ENCODE measurements at places on chromosomes 7 and 10.

- DNase-seq = no peak
Measured at GRCh38 chr7:150307904-150308303, 15.3 kb upstream of the LRRC61 start.

DNA sequence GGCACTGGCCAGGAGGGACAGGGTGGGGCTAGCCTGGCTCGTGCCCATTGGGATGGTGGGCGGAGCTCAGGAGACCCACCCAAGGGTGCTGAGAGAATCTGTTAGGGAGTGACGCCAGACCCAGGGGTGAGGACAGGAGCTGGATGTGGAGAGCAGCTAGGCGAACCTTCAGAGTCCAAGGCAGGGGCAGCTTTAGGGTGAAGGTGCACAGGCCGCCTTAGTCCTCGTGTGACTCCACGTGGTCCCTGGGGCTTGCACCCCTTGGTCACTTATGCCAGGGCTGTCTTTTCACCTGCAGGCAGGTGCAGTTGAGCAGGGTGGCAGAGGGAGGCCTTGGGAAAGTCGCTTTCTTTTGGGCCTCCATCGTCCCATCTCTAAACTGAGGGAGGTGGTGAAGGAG lies 4.3 kb downstream of the RAMP3 start:
- DNase-seq = no peak

DNA sequence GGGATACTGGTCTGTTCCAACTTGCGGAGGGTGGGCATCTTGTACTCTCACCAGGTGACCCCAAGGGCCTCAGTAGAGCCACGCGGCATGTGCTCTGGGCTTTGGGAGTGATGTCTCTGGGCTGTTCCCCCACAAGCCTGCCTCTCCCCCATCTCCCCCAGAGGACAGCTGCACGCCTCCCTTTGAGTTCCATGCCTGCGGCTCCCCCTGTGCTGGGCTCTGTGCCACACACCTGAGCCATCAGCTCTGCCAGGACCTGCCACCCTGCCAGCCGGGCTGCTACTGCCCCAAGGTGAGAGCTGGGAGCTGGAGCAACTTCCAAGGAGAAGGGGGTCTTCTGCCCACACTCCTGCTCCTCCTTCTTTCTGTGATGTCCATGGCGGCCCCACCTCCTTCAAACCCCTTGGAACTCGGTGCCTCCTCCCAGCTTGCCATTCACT lies 15.0 kb upstream of the ZNF862 start:
- no peak for DNase-seq

GRCh38 chr10:97850446-97850845 lies 803 bp downstream of the GOLGA7B start:
- DNase-seq = no peak

DNA sequence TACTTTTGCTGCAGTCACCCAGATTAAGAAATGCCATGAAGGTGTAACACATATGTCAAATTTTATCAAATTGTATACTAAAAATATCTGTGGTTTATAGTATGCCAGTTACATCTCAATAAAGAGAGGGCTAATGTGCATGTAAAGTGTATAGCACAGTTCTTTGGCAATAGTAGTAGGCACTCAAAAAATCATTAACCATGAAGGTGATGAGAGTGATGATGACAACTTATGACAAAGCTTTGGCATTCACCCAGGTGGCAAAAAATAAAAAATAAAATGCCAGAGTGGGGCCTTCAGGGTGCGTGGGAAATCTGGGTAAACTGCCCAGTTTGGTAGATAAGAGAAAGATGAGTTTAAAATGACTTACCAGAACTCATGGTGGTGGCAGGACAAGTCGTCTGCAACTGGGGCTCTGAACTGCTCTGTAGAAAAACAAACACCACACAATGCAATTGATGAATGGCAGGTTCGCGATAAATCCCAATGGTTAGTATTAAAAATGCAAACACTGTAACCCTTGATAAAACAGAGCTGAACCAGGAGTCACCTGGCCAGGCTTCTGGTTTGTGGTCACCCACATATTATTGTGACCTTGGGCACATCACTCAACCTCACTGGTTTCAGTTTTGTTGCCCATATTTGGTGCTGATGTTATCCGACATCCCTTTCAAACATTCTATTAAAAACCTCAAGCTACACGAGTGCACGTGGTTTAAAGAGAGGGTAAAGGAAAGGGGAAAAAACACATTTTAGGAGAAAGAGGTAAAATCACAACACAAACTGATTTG lies 120.2 kb downstream of the SORBS1 start:
- DNase-seq = no peak

GRCh38 chr10:101566333-101567164 lies 21.5 kb downstream of the POLL start:
- DNase-seq = no peak

- no peak for DNase-seq
Measured at GRCh38 chr7:16867328-16867727, 14.5 kb downstream of the AGR3 start.

DNA sequence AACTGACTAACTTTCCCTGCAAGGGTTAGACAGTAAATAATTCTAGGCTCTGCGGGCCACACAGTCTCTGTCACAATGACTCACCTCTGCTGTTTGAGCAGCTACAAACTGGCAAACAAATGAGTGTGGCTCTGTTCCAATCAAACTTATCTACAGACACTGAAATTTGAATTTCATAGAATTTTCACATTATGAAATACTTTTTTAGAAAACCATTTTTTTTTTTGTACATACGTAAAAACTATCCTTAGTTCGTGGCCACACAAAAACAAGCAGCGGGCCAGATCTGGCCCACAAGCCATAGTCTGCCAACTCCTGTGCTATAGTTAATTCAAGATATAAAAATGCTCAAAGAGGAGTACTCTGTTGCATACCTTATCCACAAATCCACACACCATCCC lies 32.6 kb downstream of the PIP4K2A start:
- no peak for DNase-seq

- no peak for DNase-seq
Measured at GRCh38 chr7:157814931-157815705, 478.3 kb downstream of the DNAJB6 start.

- DNase-seq = no peak
Measured at GRCh38 chr7:154853063-154853726, 149.7 kb downstream of the PAXIP1 start.

DNA sequence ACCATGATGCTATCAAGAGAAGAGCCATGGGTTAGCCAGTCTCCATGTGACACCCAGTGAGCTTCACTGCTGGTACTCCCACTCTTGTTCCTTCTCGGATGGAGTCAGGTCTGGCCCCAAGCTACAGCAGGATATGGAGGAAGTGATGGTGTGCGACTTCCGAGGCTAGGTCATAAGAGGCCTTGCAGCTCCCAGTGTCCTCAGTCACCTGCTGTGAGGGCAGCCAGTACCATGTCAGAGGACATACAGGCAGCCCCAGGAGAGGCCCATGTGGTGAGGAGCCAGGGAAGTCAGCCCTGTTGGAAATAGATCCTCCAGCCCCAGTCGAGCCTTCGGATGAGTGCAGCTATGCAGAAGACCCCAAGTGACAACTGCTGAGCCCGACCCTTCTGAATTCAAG lies 237.0 kb downstream of the EBF3 start:
- no peak for DNase-seq

DNA sequence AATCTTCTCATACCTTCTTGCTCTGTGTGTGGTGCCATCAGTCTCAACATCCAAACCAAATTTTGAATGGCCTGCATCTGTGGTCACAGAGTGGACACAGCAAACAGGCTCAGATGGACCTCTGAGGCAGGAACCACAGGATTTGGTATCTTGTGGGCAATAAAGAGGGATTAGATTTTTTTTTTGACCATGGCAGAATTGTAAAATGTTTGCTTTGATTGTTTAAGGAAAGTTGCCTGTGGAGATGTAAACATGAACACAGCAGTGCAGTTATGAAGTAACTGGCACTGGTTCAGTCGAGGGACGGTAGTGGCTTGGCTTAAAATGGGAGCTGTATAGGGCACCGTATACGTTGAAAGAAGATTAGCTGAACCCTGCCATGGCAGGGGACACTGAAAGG lies 464.7 kb downstream of the SH2D4B start:
- no peak for DNase-seq

- no peak for DNase-seq
Measured at GRCh38 chr10:53025172-53025711, 252.7 kb upstream of the MBL2 start.

DNA sequence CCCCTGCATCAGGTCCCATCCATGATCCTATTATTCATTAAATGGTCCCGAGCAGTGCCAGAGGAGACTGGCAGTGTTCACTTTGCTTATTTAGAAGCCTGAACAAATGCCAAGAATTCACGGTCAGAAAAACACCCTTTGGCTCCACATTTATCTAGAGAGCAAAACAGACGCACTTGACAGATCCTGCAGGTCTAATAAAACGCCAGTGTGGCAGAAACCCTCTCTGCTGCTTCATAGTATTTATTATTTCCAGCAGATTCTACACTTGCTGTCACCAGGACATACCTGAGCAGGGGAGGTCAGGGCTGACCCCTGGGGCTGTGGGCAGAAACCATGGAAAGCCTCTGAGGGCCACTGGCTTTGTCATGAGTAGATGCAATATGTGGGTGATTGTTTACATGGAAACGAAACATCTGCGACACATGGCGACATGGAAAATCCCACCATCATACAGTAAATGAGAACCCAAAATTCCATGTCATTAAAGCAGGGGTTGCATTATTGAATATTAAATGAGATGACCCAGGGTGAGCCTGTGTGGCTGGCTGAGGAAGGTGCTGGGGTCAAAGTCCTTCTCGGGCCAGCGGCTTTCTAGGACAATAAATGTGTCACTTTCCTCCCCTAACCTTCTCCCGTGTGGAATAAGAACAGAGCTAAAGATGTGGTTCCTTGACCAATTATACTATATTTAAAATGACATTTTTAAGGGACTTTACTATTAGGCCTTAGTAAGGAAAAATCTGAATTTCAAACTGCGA lies 205.9 kb upstream of the SVIL start:
- no peak for DNase-seq

DNA sequence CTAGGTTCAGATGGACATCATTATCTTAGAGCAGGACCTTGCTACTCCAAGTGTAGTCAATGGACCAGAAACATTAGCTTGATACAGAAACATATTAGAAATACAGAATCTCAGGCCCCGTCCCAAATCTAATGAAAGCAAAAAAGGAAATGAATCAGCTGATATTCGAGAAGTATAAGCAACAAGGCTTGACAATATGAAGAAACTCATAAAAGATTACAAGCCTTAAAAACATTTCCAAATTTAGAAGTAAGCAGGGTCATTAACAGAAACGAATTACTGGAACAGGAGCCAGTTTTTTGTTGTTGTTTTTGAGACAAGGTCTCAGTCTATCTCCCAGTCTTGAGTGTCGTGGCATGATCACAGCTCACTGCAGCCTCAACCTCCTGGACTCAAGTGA lies 40.5 kb upstream of the GSAP start:
- no peak for DNase-seq

DNA sequence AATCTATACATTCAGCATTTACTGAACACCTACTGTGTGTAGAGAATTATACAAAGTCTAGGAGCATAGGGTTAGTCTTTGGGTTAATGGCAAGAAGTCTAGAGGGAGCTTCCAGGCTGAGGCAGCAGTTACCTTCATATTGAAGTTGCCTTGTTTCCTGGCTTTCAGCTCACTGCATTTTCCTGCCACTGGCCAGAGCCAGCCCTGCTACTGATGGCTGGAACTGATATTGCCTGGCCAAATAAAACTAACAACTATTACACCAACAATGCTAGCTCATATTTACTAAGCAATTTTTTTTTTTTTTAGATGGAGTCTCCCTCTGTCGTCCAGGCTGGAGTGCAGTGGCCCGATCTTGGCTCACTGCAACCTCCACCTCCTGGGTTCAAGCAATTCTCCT lies 165.7 kb upstream of the ITGB1 start:
- no peak for DNase-seq

- DNase-seq = no peak
Measured at GRCh38 chr10:99834410-99834809, 52.0 kb downstream of the ABCC2 start.

- no peak for DNase-seq
Measured at GRCh38 chr10:68428396-68429104, 21.5 kb upstream of the RUFY2 start.

- DNase-seq = no peak
Measured at GRCh38 chr7:147915781-147916180, 674.8 kb upstream of the C7orf33 start.

GRCh38 chr7:20112696-20113095 lies 104.5 kb downstream of the MACC1 start:
- DNase-seq = no peak

- DNase-seq = no peak
Measured at GRCh38 chr7:27478084-27478483, 184.6 kb downstream of the HIBADH start.

- DNase-seq = no peak
Measured at GRCh38 chr10:50576245-50576815, 47.4 kb downstream of the SGMS1 start.

GRCh38 chr10:132001238-132001972 lies 19.7 kb upstream of the BNIP3 start:
- DNase-seq = no peak

DNA sequence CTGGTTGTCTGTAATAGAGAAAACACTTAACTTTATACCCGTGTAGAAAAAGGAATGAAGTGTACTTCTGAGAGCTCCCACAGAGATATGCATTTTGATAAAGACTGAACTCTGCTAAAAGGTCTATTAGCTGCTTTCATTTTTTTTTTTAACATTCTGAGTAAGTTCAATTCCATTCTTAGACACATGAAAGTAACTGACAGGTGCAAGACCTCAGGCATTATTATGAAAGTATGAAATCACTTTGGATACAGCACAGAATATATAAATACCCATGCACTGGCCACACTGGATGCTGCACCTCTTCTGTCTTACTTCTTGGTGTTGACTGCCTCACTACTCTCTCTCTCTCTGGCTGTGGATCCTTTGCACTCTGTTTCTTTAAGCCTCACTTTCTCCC lies 46.2 kb downstream of the VWDE start:
- no peak for DNase-seq

GRCh38 chr10:30762620-30763019 lies 133.1 kb upstream of the LYZL2 start:
- no peak for DNase-seq

- no peak for DNase-seq
Measured at GRCh38 chr7:127252778-127253280, at the start of gene GRM8. Gene GRM8 (minus strand): TSS chr7:127252941.

GRCh38 chr7:102472126-102473041 lies 6.3 kb downstream of the POLR2J start:
- no peak for DNase-seq

GRCh38 chr10:93680412-93681047 lies 21.9 kb downstream of the FRA10AC1 start:
- no peak for DNase-seq

GRCh38 chr7:142353147-142354060 lies 95.5 kb upstream of the PRSS58 start:
- no peak for DNase-seq

GRCh38 chr10:7251696-7252465 lies 159.0 kb downstream of the SFMBT2 start:
- no peak for DNase-seq

GRCh38 chr7:24018331-24018730 lies 265.7 kb upstream of the NPY start:
- no peak for DNase-seq

All from stimulated activated CD8-positive, alpha-beta memory T cell treated with anti-CD3 and anti-CD28 coated beads, Interleukin-4, amount 100 ng/mL, for 24 hours (primary cell).